HCT116 (cell line): ENCODE measurements at places on chromosomes 7 and 10.
A peak's percentile ranks its signal among the peaks of the same experiment; 100 is the strongest.

DNA sequence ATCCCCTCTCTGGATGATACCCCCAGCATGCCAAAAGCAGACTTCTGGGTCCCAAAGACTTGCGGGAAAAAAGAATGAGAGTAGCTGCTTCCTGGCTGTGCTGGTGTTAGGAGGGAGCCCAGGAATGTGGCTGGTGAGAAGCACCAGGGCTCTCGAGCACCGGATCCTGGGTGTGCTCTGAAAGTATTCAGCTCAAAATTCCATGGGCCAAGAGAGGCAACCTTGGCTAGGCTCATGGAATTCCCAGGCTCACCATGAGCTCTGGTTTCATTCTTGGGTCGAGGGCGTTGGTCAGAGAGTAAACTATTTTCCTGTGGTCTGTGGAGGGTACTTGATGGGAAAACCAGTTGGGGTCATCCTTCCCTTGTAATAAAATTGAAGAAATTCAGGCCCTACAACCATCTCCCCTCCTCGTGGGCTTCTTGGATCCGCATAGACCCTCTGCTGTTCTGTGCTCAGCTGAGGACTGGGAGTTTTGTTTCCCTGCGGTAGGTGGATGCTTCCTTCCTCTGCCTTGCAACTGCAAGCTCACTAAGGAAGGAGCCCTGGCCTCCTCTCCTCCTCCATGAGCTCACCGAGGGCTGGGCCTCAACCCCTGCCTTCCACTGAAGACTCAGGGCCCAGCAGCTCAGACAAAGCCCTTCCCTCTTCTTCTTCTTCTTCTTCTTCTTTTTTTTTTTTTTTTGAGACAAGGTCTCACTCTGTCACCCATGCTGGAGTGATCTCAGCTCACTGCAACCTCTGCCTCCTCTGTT lies 34.5 kb upstream of the AQP1 start:
- no peak for DNase-seq

DNA sequence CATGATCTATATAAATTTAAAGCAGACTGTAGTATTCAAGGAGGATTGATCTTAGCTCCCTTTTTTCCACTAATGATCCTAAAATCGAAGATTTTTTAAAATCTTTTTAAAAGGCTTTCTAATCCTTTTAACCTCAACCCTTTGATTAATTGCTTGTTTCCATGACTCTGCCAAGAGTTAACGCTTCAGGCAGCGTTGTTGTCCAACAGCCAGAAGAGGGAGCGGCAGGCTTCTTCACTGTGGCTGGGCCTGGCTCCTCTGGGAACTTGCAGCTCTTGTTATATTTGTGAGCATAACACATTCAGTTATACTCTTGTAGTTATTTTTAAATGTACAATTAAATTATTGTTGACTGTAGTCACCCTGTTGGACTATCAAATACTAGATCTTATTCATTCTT lies 26.3 kb downstream of the CRCP start:
- DNase-seq, result no peak

- DNase-seq, result no peak
These were observed 367.6 kb downstream of the HGF start for GRCh38 chr7:81402227-81402626.

GRCh38 chr7:105532709-105533460 lies 884 bp downstream of the RINT1 start:
- DNase-seq, result no peak

DNA sequence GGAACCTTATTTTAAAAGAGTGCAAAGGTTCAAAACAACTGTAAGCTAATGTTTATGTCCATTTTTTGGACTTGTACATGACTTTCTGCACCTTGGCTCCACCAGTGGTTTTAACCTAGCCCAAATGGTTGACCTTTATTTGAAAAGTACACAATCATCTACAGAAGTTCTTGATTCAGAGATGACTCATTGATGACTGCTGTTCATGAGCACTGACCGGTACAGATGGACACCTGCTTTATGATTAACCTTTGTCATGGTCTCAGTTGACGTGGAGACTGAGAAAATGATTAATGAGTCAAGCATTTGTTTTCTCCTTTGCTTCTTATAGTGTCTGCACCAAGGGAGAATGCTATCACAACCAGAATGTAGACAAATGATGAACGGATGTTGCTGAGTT lies 55.7 kb upstream of the PTER start:
- DNase-seq, result peak; percentile 73

DNA sequence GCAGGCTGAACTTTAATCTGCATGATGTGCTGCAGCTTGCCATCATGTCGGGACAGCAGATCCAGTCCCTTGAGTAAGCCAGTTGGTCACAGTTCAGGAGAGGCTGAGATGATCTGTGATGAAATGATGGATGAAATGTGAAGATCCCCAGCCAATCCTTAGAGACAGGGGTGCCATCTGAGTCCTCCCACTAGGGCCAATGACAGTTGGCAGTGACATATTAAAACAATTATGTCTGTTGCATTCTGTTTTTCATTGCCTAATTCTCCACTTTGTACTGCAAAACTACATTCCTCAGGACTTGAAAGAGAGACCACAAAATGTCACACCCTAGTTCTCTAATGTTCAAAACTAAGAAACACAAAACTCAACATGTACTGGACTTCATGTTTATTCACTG lies 66.3 kb upstream of the CAV2 start:
- DNase-seq, result no peak

- no peak for DNase-seq
These were observed 130.6 kb upstream of the FAM20C start for GRCh38 chr7:61576-62360.

DNA sequence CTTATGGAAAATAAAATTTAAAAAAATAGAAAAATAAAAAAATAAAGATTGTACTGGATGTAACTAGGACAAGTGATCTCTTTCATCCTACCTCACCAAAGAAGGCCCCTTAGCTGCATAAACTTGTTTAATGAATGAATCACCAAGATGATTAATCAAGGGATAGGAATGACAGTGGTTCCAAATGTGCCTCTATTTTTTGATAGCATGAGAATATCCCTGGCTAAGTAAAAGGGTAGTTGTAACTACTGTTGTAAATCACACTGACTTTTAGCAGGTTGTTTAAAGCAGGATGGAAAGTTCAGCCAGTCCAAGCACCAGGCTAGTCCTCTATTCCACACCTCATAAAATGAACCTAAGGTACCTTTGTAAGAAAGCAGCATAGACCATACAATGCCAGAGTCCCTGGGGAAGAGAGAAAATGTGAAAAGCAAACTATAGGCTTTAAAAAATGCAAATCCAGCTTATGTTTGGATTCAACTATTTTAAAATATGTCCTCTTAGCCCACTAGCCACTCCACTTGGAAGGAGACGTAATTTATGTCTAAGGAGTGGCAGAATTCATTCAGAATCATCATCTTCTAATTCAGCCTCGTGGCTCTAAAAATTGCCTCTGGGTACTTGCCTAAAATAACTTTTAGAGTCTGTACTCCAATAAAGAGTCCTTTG lies 126.8 kb downstream of the SKIDA1 start:
- no peak for DNase-seq

- DNase-seq, result no peak
These were observed 115.5 kb upstream of the STK17A start for GRCh38 chr7:43467406-43467805.

DNA sequence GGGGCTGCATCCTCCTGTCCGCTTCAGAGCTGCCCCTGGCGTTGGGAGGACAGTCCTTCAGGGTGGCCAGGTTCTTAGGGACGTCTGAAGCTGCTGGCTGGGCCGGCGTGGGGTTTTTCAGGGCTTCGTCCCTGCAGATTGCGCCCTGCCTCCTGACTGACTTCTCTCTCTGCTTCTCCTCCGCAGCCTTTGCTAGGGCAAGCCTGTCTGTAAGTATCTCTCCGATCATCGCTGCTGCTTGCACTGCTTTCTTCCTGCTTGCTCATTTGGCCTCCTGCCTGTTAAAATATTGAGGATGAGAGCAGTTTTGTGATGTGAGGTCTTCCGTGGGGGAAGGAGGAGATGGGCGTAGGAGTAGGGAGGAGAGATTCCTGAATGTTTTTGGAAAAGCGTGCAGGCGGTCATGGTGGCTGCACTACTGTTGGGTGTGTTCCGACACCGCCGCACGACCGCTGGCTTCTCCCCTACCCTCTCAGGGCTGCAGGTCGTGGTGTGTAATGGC lies 25.3 kb downstream of the PFKFB3 start:
- no peak for DNase-seq

DNA sequence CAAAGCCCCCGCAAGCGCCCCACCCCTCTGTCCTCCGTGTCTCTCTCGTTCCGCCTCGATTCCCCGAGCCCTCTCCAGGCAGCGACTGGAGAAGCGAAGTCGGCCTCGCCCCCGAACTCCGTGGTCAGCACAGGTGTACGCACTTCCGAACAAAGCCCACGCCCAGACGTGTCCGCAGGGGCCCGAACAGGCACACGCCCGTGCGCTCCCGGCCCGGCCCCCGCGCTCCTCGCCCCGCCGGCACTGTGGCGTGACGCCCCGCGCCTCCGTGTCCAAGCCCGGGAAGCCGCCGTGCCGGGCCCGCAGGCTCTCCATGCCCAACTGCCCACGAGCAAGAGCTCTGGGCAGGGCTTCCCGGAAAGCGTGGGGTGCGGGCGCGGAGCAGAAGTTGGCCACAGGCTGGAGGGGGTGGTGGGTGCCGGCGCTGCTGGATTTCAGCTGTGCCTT lies 662 bp downstream of the NRCAM start:
- DNase-seq, result no peak

DNA sequence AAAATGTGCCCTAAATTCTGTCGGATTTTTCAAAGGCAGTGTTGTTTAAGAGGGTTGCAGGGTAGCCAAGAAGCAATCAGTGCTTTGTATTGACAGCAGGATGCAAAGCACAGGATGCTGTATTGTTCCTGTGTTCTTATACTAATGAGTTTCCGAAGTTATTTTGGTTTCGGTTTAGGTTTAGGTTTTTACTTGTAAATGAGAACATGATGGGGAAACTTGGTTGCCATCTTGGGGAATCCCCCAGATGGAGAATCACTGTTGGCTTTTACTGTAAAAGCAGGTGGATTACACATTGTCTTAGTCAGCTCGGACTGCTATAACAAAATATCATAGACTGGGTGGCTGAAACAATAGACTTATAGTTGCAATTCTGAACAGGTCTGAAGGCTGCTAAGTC lies 72.1 kb downstream of the INHBA start:
- DNase-seq, result no peak

GRCh38 chr10:70576803-70577517 lies 25.6 kb downstream of the PRF1 start:
- DNase-seq, result no peak

DNA sequence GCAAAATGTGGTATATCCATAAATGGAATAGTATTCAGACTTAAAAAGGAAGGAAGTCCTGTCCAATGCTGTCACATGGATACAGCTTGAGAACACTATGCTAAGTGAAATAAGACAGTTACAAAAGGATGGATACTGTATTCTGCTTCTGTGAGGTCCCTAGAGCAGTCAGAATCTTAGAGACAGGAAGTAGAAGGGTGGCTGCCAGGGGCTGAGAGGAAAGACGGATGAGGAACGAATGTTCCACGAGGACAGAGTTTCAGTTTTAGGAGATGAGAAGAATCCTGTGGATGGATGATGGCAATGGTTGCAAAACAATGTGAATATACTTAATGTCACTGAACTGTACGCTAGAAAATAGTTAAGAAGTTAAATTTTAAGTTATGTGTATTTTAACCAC lies 3.8 kb downstream of the PRKCQ start:
- DNase-seq, result no peak

GRCh38 chr7:158672975-158673374 lies 31.6 kb downstream of the NCAPG2 start:
- DNase-seq, result no peak

DNA sequence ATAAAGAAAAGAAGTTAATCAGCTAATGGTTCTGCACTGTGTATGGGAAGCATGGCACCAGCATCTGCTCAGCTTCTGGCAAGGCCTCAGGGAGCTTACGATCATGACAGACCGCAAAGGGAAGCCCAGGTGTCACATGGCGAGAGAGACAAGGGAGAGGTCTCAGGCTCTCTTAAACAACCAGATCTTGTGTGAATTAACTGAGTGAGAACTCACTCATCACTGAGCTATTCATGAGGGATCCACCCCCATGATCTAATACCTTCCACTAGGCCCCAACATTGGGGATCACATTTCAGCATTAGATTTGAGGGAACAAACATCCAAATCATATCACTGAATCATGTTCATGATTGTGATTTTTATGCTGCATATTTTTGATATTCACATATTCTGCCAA lies 5.8 kb downstream of the USP54 start:
- DNase-seq, result no peak

- no peak for DNase-seq
These were observed 4.6 kb upstream of the USP6NL start for GRCh38 chr10:11616021-11616420.

- no peak for DNase-seq
These were observed 2.3 kb upstream of the NOS3 start for GRCh38 chr7:150988230-150989226.

DNA sequence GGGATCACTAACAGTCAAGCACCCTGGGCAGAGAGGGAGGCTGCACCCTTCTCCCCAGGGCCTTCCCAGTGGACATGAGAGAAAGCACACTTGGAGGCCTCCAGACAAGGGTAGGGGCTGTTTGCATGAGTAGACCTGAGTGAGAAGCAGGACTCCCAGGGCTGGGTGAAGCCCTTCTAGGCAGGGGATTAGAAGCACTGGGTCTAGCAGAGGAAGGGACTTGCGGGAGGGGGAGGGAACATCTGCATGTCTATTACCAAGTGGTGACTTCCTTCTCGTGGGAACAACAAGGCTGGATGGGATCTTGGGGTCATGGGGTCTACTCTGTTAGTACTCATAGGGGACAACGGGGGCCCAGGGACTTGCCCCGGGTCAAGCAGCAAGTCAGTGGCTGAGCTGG lies 67.8 kb downstream of the EMX2 start:
- no peak for DNase-seq

DNA sequence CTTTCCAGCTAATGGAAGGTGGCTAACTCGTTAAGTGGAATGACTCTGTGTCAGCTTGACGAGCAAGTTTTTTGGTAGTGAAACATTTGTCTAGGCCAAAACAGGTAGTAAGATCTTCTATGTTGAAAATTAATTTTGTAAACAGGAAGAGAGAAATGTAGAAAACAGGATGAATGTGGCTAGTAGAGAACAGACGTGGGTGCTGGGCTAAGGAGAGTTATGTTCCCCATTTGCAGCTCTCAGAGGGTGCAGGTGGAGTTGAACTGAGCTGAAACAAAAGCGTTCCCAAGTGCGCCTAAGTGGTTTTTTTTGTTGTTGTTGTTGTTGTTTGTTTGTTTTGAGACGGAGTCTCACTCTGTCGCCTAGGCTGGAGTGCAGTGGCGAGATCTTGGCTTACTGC lies 59.5 kb upstream of the SRPK2 start:
- no peak for DNase-seq

DNA sequence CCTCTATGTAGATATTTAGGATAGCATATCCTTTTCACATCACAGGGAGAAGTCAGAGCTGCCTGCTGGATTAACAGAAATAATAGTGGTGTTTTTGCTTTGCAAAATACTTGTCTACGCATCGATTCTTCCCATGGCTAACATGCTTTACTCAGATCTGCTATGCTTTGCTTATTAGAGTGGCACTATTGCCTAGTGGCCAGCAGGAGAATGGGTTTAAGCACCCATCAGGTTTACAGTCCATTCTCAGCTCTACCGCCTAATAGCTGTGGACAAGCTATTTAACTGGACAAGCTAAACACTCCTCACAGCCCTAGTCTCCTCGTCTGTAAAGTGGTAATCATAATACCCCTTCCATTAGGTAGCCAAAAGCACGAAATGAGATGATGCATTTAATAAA lies 218.2 kb upstream of the CCDC6 start:
- no peak for DNase-seq

GRCh38 chr10:85317827-85318226 lies 989.4 kb downstream of the CCSER2 start:
- DNase-seq, result no peak

GRCh38 chr7:134619627-134620331 lies 26.9 kb upstream of the BPGM start:
- no peak for DNase-seq
